Fibroblast of mammary gland (primary cell): ENCODE measurements at places on chromosomes 12 and 14.

GRCh38 chr12:107645630-107646333, 39.8 kb upstream of the PWP1 start:
- no peak for DNase-seq

DNA sequence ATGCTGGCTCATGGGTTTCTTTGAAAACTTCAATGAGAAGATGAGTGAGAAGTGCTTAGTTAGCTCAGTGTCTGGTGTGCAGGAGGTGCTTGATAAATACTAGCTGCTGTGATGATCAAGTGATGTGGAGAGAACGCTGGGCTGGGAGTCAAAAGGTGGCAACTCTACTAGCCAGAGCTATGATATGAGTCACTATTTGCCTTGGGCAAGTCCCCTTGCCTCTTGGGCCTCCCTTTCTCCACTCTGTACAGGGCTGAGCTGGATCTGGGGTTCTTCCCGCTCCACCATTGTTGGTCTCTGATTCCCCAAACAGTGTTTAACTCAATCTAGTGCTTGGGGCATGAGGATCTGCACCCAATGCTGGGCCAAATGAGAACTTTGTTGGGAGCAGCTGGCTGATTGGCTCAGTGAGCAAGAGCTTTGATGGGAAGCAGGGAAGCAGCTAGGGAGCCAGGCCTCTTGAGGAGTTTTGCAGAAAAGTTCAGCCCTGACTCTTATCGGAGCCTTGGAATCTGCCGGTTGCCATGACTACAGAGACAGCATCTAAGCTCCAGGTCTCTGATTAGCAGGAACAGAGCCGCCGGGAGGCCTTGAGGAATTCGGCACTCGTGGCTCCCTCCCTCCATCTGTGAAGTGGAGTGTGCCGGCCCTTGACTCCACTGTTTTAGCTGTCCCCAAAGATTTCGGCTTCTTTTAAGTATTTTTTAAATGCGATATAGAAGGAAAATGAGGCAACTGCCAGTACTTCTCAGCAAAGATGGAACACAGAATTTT, 82.1 kb upstream of the HSPB8 start:
- DNase-seq: no peak

- DNase-seq: no peak
These were observed 3.0 kb downstream of the FOXA1 start for GRCh38 chr14:37591941-37592481.

DNA sequence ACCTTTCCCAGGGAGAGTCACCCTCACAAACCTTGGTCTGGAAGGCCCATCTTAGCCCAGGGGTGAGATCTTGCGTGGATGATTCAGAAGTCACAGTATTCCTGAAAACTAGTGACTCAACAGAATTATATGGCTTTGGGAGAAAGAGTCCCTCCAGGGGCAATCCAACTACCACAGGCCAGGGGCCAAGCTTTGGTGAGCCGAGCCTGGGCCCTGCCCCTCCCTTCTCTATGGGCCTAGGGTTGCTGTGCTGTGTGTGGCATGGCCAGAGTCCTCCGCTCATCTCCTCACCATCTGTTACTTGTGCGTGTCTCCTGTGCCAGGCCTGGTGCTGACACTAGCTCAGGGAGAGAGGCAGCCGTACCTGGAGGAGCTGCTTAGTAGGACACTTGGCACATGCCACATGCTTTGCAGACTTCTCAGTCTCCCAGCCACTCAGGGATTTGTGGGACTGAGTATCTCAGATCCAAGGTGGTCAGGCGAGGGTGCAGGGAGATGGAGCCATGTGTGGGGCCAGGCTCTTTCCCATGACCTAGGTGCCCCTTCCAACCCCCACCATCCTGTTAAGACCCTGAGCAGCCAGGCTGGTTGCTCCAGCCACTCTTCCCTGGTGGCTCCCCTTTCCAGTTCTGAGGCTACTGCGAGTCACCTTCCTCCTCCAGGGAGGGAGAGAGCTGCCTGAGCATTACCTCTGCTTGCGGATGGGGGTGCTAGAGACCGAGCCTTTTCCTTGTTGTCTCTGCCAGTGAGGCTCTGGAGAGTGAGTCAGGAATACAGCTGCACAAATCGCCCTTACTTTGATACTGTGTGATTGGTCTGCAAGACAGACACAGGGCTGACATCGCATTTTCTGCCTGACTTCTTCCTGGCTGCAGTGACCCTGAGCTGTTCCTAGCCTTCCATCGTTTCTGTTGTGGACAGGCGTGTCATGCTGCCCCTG, 94.1 kb downstream of the SLC25A47 start:
- peak; percentile 96 for DNase-seq

DNA sequence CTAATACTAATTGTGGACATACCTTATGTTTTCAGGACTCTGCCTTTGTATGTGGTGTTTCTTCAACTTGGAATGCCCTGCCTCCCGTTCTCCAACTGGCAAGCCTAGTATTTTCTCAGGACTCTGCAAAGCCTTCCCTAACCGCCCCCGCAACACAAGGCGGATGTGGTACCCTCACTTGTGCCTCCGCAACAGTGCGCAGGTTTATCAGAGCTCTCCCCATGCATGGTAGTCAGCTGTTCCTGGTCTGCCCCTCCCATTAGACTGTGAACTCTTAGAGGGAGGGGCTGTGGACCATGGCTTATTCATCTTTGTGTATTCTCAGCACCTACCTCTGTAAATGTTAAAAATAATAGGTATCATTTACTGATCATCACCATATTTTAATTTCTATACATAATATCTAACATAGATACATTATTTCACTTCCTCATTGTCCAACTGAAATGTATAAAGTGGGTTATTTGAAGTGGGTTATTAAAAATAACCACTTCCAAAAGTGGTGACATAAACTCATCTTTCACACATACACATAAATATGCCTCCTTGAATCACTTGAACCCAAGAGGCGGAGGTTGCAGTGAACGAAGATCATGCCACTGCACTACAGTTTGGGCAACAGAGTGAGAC, 9.0 kb downstream of the LPAR5 start:
- no peak for DNase-seq

DNA sequence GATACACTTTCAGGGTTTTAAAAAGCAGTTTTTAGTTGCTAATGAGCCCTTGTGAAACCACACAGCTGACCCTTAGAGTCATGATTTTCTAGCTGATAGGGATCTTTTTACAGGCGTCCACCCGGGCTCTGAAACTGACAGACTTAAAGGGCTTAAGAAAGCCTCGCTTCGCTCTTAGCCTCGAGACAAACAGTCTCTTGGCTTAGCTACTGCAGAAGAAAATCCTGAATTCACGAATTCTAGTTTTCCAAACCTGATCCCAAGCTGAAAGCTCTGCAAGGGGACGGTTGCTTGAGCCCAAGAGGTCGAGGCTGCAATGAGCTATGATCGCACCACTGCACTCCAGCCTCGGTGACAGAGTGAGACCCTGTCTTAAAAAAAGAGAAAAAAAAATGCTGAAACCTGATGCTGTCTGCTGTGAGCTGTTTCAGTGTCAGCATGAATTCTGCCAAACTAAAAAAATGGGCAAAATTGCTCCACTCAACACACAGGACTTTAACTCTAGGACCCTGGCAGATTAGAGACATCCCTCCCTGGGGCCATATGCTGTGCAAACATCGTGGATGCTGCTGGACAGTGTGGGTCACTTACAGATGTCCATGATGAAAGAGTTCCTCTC, 3.1 kb upstream of the HPD start:
- DNase-seq: peak; percentile 55

DNA sequence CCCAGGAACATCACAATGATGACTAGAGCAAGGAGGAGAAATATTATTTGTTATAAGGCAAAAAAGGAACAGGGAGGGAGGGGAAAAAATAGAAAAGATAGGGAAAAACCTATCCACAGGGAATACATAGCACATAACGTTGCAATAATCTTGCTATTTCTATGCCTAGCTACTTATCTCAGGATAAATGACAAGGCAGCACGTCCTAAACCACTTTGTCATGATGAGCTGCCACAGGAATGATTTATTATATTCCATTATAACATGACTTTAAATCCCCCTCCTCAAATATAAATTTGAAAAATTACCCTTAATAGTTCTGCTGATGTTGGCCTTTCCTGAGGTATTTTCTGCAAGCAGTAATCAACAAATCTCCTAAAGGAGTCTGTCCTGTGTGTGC, 76.7 kb downstream of the PEBP1 start:
- no peak for DNase-seq

DNA sequence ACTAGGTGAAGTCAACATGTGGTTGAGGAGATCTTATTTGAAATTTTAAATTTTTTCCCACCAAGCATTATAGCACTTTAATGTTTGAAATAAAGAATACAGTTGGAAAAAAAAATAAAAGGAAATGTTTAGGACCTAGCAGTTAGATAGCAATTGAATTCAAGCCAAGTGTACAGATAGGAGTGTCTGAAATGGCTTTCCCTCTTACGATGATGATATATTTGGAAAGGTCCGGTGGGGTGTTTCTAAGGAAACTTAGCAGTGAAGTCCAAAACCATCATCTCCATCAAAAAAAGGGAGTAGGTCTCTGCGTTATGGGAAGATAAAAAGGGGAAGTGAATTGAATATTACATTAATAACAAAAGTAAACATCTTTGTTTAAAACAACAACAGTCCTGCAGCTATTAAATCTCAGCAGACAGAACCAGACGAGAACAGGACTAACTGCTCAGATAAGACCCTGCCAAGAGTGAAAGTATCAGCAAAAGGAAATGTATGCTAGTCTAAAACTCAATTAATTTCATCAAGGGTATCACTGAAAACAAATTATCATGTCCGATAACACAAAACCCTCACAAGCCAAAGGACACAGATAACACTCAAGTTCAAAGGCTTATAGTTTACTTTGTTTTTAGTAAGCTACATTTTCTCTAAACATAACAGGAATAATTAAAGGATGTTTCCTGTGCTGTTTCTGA, 242.0 kb downstream of the BMP4 start:
- no peak for DNase-seq

- DNase-seq: no peak
These were observed 593 bp downstream of the PIP4P1 start for GRCh38 chr14:20460458-20461224.

- no peak for DNase-seq
These were observed 2.6 kb downstream of the LMO3 start for GRCh38 chr12:16603260-16603915.

- DNase-seq: peak; percentile 84
These were observed 55.2 kb downstream of the SLC25A21 start for GRCh38 chr14:37116933-37117849.

DNA sequence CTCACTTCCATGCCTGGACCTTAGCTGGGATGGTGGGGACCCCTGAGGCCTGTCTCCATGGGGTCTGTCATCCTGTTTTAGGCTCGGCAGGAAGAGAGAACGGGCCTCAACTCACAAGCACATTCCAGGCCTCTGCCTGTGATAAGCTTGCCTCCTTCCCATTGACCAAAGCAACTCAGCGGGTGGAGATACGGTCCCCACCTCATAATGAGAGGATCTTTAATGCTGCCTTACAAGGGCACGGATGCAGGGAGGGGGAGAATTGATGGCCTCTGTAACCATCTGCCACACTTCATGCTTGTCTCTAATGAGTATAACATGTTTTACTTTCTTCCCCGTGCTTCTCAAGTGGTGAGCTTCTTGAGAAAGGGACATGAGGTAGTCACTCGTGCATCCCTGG, 50.0 kb downstream of the GLT1D1 start:
- DNase-seq: no peak

DNA sequence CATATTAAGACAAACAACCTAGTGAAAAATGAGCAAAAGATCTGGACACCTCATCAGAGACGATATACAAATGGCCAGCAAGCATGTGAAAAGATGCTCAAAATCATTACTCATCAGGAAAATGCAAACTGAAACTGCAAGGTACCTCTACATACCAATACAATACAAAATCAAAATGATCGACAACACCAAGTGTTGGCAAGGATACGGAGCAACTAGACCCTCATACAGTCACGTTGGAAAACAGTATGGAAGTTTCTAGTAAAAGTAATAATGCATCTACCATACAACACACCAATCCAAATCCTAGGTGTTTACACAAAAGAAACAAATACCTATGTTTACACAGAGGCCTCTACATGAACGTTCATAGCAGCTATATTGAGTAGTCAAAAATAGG, 99.9 kb downstream of the IPO8 start:
- DNase-seq: no peak

- DNase-seq: peak; percentile 44
These were observed 35.7 kb upstream of the HIF1A start for GRCh38 chr14:61659582-61659981.

DNA sequence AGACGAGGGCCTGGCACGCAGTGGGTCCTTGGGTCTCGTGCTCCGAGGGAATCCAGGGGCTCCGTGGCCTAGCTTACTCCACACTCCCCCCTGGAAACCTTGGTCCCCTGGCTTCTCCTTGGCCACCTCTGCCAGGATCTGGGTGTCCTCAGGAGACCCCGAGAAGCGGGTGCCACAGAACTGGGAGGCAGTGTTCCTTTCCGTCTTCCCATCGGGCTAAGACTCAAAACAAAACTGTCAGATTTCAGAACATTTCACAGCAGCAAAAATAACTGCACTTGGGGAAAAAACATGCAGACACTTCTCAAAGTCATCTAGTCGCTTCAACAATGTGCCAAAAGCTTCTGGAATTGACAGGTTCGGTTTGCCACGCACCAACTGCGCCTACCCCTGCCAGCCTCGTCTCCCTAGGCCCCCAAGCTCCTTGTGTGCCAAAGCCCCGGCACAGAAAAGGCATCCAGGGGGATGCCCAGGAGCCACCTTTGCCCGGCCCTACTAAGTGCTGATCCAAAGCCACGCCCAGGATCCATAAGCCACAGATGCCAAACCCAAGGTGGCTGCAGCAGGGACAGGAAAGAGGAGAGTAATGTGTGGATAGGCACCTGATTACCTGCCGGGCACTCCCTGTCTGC, 58.4 kb upstream of the DIO3 start:
- no peak for DNase-seq

DNA sequence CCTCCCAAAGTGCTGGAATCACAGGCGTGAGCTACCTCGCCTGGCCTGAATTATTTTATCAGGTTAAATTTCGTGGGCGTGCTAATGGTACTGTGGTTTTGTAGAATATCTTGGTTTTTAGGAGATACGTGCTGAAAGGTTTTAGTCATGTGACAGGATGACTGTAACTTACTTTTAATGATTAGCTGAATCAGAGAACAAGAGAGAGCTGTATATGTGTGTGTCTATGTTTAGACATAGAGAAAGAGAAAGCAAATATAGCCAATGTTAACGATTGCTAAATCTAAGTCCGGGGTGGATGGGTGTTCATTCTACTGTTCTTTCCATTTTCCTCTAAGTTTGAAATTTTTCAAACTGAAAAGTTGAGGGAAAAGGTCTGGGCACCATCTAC, 9.2 kb upstream of the PNMA1 start:
- DNase-seq: peak; percentile 81

GRCh38 chr14:58772116-58772515, 134.4 kb downstream of the DACT1 start:
- no peak for DNase-seq

DNA sequence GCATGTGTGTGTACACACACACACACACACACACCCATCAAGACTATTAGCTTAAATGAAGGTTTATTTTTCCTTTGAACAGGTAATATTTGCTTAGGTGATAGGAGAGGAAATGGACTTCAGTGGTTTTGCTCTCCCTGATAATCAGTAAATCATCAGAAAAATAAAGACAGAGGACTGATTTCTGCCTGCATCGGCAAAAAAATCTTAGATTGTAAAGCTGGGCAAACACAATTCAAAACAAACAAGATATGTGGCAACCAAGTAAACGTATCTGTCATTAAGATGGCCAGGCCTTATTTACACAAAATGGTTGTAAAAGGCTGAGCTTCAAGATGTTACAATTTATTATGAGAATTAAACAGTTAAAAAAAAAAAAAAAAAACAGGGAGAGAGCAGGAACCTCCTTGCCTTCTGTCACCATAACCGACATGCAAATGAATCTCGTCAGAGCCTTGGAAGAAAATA, 31.3 kb downstream of the PRKD1 start:
- DNase-seq: no peak

- DNase-seq: no peak
These were observed 114.9 kb downstream of the METTL25 start for GRCh38 chr12:82473111-82473754.

GRCh38 chr14:22829661-22830442, at the start of gene MRPL52:
MRPL52 (plus strand) TSS chr14:22829887; CDS start chr14:22829913, 26 bp downstream.
- DNase-seq: peak; percentile 85
